ENCODE measurements at places on chromosomes 2 and 18. TPM values are rescaled to one million over a fixed set of nuclear protein-coding genes. Genes with fewer than 3 reads are reported as not detected.

Gene LIMS2
- 6.1 TPM for total RNA-seq

- peak overlapping the region; percentile 97 for H3K4me3 ChIP-seq
- DNase-seq, result no peak
- H3K27ac ChIP-seq, result peak overlapping the region; percentile 100
- peaks cover 2% of the 10 kb centered on the region for H3K27me3 ChIP-seq
- no peaks in the 10 kb centered on the region for H3K36me3 ChIP-seq
These were observed 604 bp upstream of the STK11IP start for GRCh38 chr2:219596954-219597551.

GRCh38 chr2:47631792-47632398, 151.1 kb upstream of the MSH6 start:
- H3K4me1 ChIP-seq, result no peaks in the 10 kb centered on the region
- no peak overlapping the region for H3K27ac ChIP-seq

DNA sequence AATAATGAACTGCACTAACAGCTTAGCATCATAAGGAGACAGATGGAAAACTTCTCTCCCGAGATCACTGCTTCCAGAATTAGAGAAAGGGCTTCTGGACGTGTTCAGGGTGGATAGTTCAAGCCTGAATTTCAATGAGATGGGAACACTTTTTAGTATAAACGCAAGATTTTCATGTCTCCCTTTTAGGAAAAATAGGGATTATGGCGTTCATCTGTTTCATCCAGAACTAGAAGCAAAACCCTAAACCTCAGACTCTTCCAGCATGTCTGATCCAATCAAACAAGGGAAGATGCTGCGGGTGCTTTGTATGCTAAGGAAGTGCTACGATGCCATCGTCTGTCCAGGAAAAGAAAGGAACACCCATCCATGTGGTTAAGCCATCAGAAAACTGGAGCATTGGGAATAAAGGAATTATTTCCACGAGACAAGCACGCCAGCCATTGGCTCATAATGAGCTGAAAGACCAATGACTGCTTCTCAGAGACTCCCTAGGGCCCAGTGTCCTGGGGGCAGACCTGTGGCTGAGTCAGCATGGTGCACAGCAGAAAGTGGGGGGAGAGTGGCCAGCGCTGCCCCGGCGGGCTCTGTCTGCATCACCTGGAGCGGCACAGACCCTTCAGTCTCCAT, 65.9 kb upstream of the AFF3 start:
- no peaks in the 10 kb centered on the region for H3K36me3 ChIP-seq
- no peaks in the 10 kb centered on the region for H3K4me1 ChIP-seq
- no peak for DNase-seq
- peaks cover 12% of the 10 kb centered on the region for H3K27me3 ChIP-seq
- no peak overlapping the region for H3K4me3 ChIP-seq

DNA sequence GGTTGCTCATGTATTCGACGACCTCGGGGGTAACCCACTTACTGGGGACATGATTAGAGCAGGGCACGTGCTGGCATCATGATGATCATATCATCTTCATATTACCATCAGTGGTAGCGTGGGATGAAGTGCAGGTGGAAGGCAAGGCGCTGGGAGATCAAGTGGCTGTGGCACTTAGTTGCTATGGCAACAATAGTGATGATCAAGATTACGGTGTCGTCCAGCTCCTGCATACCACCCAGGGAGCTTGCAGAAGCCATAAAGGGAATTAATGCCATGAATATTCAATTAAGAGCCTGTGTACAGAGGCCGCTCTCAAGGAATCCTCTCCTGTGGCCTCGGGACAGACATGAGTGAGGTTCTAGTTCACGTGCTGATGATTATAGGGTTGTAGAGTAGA, 237.2 kb upstream of the COPS8 start:
- H3K27ac ChIP-seq, result peak overlapping the region; percentile 19
- peaks cover 36% of the 10 kb centered on the region for H3K4me1 ChIP-seq
- no peak for DNase-seq
- no peak overlapping the region for H3K4me3 ChIP-seq
- H3K27me3 ChIP-seq, result peaks cover 36% of the 10 kb centered on the region

DNA sequence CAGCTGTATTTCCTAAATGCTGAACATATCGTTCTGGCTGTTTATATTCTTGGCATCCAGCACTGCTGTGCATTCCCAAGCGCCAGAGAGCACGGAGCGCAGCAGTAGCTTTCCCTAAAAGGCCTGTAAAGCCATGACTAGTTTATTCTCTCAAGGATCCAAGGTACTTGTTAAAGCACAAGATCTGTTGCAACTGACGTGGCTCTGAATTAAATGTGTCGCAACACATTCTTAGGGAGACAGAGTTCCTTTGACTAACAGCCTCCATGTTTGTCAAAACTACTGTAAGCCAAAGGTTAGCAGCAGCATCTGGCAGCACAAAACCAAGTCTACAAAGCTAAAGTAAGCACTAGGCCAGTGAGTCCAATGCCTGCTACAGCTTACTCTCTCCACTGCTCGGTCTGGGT, 188.6 kb upstream of the FN1 start:
- peak overlapping the region; percentile 91 for H3K27ac ChIP-seq
- H3K27me3 ChIP-seq, result no peaks in the 10 kb centered on the region
- no peak for DNase-seq
- peaks cover 3% of the 10 kb centered on the region for H3K36me3 ChIP-seq

GRCh38 chr2:177265824-177266817, 1.6 kb upstream of the NFE2L2 start:
- H3K36me3 ChIP-seq, result peaks cover 2% of the 10 kb centered on the region
- H3K4me1 ChIP-seq, result peaks cover 35% of the 10 kb centered on the region

DNA sequence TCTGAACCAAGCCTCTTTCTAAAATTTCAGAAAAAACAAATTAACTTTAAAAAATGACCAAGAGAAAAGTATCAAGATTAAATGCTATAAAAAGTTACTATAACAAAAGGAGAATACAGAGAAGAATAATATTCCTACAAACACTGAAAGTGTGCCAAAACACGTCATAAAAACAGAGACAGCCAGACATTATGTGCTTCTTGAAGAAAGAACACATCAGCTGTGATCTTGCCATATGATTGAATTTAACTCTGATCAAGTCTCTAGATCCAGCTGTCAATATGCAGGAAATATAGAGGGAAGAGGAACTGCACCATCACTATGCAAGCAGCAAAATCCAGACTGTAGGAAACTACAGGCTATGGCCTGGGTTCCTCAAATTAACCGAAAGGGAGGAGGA, 33.7 kb upstream of the COL5A2 start:
- no peaks in the 10 kb centered on the region for H3K36me3 ChIP-seq
- H3K4me1 ChIP-seq, result peaks cover 1% of the 10 kb centered on the region
- no peak overlapping the region for H3K27ac ChIP-seq
- no peak overlapping the region for H3K4me3 ChIP-seq
- no peak for DNase-seq

- H3K4me1 ChIP-seq, result peaks cover 14% of the 10 kb centered on the region
These were observed 8.3 kb upstream of the RNF103 start for GRCh38 chr2:86631846-86632485.

DNA sequence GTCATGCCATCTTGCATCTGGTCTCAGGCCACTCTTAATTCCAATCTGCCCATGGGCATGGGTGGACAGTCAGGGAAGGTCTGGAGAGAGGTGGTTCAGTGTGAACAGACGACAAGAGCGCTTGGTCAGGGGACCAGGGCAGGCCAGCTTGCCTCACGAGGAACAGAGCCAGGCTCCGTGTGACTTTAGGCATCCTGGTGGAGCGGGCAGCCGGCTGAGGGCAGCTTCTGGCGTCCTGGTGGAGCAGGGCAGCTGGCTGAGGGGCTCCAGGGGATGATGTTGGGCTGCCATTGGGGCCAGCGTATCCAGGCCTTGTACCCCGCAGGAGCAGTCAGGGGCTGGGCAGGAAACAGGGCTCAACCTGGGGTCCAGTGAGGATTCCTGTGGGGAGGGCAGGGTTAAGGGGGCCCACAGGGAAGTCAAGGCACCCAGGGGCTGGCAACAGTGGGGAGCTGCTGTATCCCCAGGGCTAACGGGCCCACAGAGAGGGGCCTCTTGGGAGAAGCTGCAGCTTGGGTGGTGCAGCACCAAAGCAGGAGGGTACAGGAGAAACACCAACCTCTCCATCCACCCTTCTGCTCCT, 197.9 kb upstream of the TWIST2 start:
- H3K4me1 ChIP-seq, result peaks cover 2% of the 10 kb centered on the region
- no peak overlapping the region for H3K27ac ChIP-seq
- no peaks in the 10 kb centered on the region for H3K36me3 ChIP-seq

DNA sequence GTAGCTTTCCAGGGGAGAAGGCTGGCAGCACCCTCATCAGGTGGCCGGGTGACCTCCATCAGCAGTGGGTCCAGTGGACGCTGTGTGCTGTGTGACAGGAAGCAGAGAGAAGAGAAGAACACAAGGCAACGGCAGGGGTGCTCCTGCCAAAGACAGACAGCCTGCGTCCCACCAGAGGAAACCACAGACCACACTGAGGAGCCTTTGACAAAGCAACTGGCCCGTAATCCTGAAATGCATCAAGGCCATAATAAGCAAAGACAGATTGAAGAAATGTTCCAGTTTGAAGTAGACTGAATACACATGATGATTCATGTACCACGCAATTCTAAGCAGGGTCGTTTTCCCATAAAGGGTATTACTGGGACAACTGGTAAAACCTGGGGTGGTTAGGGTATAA, 172.4 kb downstream of the FBXO15 start:
- peaks cover 3% of the 10 kb centered on the region for H3K4me1 ChIP-seq
- no peak for DNase-seq
- H3K36me3 ChIP-seq, result no peaks in the 10 kb centered on the region
- no peak overlapping the region for H3K27ac ChIP-seq

- H3K27me3 ChIP-seq, result no peaks in the 10 kb centered on the region
- no peak overlapping the region for H3K27ac ChIP-seq
- DNase-seq, result no peak
- peaks cover 7% of the 10 kb centered on the region for H3K4me1 ChIP-seq
- no peak overlapping the region for H3K4me3 ChIP-seq
- no peaks in the 10 kb centered on the region for H3K36me3 ChIP-seq
These were observed 93.1 kb downstream of the SLC8A1 start for GRCh38 chr2:40358783-40359182.

- DNase-seq, result no peak
- no peak overlapping the region for H3K27ac ChIP-seq
- H3K4me1 ChIP-seq, result peaks cover 4% of the 10 kb centered on the region
- no peaks in the 10 kb centered on the region for H3K36me3 ChIP-seq
These were observed 122.5 kb upstream of the HDAC4 start for GRCh38 chr2:239523147-239523953.

DNA sequence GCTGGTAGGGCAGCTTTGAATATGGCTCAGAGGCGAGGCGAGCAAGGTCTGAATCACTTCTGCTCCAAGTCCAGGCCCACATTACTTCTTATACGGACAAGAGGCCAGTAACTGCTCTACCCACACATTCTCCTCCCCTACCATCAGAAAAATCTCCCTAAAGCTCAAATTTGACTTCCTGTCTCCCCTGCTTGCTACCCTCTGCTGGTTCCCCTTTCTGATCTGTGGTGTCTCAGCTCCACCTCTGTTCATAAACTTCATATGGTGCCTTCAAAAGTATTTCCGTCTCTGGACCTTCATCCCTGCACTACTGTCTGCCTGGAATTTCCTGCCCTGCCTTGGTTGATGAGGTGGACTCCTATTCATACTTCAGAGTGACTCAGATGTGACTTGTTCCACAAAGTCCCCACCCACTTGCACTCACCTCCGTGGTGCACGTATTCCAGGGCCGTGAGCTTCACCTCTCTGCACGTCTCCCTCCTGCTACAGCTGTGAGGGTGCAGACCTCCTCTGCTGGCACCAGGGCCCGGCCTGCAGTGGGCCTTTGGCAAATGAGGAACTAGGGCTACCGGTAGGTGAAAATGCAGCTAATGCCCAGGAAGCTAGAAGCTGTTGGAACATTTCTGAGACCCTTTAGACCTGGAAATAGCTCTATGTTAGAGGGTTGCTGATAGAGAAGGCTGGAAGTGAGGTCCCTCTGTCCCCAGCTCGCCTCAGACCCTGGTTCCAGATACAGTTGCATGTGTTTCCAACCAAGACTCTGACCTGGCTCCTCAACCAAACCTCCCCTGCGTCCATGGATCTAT, 24.6 kb upstream of the KCMF1 start:
- H3K4me3 ChIP-seq, result no peak overlapping the region
- H3K27ac ChIP-seq, result no peak overlapping the region
- no peaks in the 10 kb centered on the region for H3K27me3 ChIP-seq
- peaks cover 6% of the 10 kb centered on the region for H3K4me1 ChIP-seq
- H3K36me3 ChIP-seq, result no peaks in the 10 kb centered on the region

- H3K4me1 ChIP-seq, result peaks cover 12% of the 10 kb centered on the region
- H3K36me3 ChIP-seq, result peaks cover 3% of the 10 kb centered on the region
- no peaks in the 10 kb centered on the region for H3K27me3 ChIP-seq
- H3K27ac ChIP-seq, result no peak overlapping the region
- no peak for DNase-seq
These were observed 54.7 kb upstream of the RIOK3 start for GRCh38 chr18:23398401-23398800.

GRCh38 chr18:57803103-57803969, at the start of gene ATP8B1:
ATP8B1 (minus strand) TSS chr18:57803315; CDS start chr18:57731807, 71,508 bp downstream.
- H3K4me1 ChIP-seq, result peaks cover 32% of the 10 kb centered on the region
- H3K4me3 ChIP-seq, result peak within 1 kb of the TSS; percentile 90
- no peaks in the 10 kb centered on the region for H3K36me3 ChIP-seq
- DNase-seq, result peak; percentile 98
- peaks cover 10% of the 10 kb centered on the region for H3K27me3 ChIP-seq
